ENCODE measurements at places on chromosomes 12 and 14.

GRCh38 chr12:70427611-70428010, 61.5 kb downstream of the KCNMB4 start:
- DNase-seq: no peak

DNA sequence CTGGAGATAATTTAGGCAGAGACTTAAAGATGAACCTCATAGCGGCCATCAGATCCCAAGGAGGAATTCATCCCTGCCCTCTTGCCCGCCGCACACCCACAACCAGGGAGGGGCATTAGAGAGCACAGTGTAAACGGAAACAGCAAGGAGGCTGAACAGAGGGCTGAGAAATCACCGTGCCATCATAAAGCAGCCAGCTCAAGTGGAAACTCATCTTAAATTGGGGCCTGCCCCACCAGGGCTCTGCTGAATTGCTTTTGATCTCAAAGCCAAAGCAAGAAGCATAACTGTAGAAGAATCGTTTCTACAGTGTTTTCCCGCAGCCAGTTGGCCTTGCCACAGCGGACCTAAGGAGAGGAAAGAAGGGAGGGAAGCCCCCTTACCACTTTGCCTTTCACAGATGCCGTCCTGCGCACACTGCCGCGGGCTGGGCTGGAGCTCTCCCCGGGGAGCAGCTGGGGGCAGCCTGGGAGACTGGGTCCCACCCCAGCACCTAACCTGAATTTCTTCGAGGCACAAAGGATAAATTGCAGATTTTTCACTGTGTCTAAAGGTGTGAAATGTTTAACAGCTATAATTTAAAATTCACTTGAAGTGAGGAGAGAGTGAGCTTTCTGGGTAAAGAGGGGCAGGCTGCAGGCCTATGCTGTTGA, 51.8 kb upstream of the MMP17 start:
- DNase-seq: no peak

DNA sequence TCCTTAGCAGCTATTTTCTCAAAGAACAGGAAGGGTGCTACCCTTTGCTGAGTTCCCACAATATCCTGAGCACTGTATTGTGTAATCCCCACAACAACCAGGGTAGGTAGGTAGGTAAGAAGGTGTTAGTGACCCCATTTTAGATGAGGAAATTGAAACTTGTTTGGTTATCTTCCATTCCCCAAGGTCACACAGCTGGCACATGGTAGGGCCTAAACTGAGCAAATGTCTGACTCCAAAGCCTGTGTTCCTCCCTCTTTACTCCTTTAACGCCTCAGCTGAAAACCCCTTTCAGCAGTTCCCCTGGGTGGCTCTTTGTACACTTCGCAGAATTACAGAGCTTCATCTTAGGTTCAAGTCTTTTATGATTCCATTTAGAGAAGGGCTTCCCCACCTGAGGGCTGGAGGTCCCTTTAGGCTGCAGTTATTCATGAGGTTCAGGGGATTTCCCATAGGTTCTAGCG, 26.5 kb upstream of the RIC8B start:
- no peak for DNase-seq

GRCh38 chr14:77062261-77062660, 33.8 kb upstream of the IRF2BPL start:
- no peak for DNase-seq

DNA sequence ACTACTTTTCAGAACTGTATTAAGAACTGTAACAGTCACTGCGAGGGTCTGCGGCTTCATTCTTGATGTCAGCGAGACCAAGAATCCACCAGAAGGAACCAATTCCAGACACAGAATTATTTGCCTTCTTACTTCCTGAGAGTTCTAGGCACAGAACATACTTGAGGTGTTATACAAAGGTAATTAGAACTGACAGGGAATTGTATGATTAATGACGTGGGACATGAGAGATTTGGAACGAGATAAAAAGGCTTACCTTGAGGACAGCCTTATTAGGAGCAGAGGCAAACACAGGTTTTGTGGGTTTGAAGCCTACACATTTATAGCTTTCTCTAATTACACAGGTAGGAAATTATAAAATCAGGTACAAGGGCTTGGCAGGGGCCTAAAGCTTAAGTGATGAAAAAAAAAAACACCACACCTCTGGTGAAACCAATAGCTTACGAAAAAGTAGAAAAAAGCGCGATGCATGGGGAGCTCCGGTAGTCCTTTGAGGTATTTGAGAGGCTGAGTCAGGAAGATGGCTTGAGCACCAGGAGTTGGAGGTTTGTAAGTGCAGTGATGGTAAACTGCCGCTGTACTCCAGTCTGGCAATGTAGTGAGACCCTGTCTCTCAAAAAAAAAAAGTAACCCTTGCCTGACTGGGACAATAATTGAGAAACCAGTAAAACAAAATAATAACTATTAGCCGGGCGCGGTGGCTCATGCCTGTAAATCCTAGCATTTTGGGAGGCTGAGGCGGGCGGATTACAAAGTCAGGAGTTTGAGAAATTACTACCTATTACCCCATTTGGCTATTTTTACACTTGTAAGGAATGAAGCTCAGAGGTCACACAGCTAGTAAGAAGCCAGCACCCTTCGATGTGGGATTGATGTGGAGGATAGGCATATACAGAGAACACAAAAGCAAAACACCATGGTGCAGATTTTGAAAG, 795 bp upstream of the ACOT2 start:
- DNase-seq: no peak

DNA sequence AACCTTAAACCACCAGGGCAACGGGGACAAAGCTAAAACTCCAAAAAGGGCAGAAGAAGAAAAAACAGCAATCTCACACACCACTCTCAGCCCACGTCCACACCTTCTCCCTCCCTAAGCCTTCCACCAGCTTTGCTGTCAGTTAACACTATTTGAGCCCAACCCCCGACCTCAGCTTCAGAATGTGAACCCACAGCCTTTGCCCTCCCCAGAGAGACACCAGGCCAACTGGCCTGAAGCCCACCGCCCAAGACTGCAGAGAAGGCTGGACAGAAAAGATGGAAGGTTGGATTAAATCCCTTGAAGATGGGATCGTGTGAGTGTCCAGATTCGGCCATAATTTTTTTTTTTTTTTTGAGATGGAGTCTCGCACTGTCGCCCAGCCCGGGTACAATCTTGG, 22.4 kb downstream of the IRF2BPL start:
- DNase-seq: no peak

DNA sequence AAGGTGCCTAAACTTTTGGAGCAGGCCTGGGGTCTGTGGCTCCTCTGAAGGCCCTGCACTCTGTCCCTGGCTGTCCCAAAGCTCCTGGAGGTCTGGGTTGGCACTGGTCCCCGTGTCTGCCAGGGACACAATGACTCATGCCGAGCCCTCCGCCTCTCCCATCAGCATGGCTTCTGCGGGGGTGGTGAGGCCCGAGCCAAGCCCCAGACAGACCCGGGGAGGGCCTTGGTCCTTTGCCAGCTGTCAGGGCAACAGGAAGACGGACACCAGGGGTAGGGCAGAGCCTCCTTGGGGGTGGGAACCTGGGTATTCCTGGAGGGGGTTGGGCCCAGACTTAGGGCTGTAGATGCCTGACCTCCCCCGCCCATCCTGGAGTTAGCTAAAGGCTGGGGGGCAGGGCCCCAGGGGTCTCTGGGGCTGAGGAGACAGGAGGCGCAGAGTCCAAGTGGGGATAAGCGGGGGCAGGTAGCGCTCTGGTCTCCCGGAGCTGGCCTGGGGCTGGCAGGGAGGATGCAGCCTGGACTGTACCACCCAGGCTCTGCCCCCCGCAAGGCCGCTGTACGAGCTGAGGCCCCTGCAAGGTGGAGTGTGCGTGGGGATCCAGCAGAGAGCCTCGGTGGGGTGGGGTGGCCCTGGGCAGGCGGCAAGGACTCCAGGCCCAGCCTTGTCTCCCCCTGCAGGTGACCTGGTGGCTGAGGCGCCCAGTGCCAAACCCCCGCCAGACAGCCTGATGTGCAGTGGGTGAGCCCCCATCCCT, 16.4 kb upstream of the PUS1 start:
- no peak for DNase-seq

- no peak for DNase-seq
Observed at GRCh38 chr12:47753021-47754001, 5.4 kb downstream of the RAPGEF3 start.

- DNase-seq: no peak
Observed at GRCh38 chr14:101845896-101846295, 84.4 kb downstream of the PPP2R5C start.

DNA sequence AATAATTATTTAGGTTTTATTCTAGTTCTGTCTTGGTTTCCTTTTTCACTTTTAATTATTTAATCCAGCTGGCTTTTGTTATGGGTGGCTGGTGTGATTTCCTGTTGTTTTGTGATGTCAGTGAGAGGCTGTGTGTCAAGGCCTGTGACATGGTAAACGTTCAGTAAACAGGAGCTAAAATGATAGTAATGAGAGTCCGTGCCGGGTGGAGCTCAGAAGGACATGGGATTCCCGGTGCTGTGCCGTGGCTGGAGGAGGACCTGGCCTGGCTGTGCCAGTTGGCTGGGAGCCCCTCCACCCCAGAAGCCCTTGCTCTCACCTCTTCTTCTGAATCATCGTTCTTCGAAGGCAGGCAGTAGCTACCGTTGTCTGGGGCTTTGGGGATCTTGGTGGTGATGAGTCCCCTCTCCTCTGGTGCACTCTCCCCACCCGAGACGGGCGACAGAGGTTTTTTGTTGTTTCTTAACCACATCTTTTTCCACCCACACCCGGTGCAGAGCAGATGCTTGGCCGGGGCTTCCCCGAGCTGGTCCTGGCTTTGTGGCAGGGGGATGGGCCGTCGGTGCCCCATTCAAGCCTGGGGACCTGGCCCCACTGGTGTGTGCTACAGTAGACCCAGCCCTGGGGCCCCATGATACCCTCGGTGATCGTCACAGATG, 29.1 kb downstream of the SH2B3 start:
- peak; percentile 67 for DNase-seq

DNA sequence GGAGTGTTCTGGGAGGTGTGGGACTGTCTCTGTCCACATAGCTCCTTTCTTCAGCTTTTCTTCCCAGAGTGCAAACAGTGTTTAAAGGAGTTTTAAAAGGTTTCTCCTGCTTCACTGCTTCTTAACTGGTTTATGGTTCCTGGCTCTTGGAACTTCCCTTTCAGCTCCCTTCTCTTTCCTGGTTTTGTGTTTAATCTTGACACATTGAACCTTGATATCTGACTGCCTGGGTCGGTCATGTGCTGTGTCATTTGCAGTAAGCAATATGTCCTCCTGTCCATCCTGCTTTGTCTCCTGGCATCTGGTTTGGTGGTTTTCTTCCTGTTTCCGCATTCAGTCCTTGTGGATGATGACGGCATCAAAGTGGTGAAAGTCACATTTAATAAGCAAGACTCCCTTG, 2.2 kb downstream of the TMEM106C start:
- DNase-seq: no peak
